ENCODE measurements at places on chromosomes 1 and 21.
A peak's percentile ranks its signal among the peaks of the same experiment; 100 is the strongest.

DNA sequence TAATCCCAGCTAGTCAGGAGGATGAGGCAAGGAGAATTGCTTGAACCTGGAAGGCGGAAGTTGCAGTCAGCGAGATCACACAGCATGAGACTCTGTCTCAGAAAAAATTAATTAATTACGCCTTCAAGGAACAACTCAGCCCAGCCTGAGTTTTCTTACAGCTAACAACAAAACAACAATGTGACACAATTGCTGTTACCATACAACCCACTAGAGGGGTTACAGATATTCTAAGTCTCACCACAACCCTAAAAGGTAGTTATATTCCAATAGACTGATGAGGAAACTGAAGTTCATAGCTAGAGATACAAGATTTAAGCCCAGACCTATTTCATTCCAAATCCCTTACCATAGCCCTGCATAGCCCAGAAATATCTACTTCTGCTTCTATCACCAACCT lies 2.9 kb upstream of the LRRC8C start:
- DNase-seq: no peak

DNA sequence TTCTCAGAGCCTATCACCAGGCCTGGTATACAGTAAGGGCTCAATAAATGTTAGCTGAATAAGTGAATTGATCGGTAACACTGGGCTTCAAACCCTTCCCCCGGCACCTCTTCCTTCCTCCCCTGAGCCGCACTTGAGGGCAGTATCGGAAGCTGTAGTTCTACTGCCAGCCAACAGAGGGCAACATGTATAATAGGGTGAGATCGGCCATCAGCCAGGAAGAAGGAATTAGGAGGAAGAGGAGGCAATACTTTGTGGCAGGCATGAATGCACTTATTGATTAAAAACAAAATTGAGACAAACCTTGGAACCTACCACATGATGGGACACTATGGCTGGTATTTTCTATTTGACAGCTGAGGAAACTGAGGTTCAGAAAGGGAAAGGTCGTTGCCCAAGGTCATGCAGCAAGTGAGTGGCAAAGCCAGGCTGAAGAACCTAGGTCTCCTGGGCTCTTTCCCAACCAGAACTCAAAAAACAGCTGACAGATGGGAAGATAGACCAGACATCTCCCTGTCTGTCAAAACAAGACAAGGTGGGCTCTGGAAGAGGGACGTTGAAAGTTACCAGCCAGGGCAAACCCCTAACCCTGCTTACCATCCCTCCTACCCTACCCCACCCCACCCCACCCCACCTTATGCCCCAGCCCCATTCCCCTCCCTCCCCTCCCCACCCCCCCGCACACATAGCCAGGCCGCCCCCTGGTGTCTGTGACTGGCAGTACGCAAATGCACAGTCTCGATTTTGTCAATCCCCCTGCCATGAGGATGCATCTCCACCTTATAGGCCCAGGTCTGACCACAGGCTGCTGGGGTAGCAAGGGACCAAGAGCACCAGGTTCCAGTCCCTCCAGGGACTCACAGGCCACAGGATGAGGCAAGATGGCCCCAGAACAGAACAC lies 107.3 kb upstream of the RUNX3 start:
- peak; percentile 60 for DNase-seq

DNA sequence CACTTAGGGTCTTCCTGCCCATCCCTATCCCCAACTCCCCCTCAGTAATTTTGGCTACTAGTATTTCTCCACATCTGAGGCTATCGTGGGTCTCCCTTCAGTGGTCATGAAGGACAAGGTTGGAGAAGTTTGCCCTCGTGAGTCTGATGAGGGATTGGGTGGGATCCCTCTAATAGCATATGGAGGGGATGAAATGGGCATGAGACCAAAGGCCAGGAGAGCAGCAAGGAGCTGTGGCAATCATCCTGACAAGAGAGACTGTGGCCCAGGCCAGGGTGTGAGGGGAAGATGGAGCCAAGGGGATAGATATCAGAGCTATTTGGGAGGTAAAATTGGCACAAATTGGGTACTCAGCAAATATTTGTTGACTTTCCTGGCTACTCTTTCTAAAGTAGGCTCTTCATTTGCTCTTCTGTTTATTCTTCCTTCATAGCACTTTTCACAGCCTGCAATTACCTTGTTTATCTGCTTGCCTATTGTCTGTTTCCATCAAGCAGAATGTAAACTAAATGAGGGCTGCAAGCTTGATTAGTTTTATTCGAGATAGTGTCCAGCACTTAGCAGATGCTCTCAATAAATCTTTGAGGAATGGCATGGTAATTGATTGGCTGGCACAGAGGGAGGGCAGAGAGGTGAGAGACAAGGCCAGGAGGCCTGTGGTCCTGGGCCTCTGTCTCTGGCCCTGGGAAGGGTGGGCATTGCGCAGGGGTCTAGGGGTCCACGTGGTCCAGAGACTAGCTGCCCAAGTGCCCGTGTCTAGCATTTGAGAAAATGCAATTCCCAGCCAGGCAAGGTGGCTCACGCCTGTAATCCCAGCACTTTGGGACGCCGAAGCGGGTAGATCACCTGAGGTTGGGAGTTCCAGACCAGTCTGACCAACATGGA lies 1.5 kb upstream of the PLK3 start:
- no peak for DNase-seq

GRCh38 chr1:76124196-76124595 lies 49.6 kb downstream of the ST6GALNAC3 start:
- DNase-seq: no peak

DNA sequence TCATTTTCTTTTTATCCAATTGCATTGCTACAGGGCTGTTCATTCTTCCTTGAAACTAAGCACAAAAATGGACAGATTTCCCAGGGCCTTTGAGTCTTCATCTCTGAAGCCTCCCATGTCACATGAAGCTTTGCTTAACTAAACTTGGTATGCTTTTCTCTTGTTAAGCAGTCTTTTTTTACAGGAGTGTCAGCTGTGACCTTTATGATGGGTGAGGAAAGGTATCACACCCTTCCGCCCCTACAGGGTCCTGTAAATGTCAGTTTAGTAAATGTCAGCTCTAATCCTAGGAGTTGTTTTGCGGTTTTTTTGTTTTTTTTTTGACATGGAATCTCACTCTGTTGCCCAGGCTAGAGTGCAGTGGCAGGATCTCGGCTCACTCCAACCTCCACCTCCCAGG lies 2.6 kb upstream of the AGTRAP start:
- no peak for DNase-seq

DNA sequence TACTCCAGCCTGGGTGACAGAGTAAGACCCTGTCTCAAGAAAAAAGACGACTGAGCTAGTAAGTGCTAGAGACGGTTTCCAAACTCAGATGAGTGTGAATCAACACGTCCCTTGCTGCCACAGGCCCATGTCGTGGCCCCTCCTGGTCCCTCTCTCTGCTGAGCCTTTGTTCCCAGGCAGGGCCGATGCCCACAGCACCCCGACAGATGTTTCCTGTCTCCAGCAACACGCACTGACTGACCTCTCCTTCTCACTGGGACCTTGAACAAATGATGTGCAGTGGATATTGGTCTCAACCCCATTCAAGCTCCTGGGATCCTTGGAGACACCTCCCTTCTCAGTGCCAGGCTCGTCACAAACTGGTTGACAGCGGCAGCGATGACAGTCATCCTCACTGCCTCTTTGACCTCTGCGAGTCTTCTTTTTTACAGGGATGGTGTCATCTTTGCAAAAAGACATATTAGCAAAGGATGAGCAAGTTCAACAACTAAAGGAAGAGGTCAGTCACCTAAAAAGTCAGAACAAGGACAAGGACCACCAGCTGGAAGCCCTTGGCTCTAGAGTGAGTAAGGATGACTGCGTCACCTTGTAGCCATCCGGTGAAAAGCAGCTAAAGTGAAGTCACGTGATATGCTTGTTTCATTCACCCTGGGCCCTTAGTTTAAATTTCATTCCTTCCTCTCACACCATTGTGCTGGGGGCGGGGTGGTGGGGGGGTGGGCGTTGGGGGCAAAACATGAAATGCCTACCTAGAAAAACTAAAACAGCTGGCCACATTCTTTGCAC lies 65.8 kb downstream of the FHAD1 start:
- DNase-seq: no peak

DNA sequence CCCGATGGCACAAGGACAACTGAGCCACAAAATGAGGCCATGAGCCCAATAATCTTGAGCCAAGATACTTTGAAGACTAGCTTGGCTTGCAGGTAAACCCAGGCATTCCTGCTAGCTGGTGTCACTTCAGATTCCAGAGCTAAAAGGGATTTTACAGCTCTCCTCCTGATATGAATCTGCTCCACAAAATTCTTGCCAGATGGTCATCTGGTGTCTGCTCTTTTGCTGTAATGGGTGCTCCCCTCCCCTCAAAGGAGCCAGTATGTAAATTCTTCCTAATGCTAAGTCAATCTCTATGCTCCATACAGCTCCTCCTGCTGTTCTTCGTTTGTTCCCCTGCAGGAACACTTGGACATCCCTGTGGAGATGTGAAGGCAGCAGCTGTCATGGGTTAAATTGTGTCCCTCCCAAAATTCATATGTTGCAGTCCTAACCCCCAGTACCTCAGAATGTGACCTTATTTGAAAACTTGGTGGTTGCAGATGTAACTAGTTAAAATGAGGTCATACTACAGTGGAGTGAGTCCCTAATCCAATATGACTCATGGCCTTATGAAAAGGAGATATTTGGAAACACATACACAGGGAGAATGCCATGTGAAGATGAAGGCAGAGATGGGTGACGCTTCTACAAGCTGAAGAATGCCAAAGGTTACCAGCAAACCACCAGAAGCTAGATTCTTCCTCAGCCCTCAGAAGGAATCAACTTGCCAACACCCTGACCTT lies 180.6 kb upstream of the PALMD start:
- no peak for DNase-seq

DNA sequence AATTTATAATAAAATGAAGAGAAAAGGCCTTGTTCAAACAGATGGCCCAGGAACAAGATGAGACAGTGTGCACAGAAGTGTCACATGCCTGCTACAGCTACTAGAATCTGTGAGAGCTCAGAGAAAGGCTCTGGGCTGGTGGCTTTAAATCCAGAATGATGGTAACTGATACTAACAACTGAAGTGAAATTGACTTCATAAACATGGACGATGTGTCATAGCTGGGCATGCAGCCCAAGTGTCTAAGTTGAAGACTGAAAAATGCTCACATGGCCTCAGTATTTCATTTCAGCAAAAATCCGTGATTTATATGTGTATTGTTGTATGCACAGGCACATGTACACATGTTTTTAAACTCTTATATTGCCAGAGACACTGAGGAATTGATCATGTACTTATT lies 208.3 kb upstream of the RUNX1 start:
- no peak for DNase-seq

- peak; percentile 47 for DNase-seq
Observed at GRCh38 chr21:34020005-34020847, 53.2 kb upstream of the MRPS6 start.

GRCh38 chr1:22074803-22075202 lies 22.3 kb downstream of the CDC42 start:
- DNase-seq: no peak

- DNase-seq: peak; percentile 12
Observed at GRCh38 chr1:229478852-229479251, 29.3 kb downstream of the NUP133 start.

DNA sequence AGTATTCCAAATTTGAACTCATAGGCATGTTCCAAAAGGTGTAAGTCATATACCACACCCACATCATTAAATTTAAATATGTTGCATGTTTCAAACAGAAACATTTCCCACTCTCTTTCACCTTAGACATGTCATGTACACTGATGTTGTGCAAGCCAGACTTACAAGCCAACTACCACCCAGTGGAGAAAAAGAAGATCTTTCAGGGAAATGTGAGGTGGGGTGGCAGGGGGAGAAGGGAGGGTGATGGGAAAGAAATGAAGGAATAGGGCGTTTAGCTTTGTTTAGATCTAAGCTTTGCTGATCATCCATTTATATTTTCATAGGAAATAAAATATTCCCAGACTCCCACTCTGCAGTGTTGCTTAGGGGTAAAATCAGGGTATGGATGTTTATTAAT lies 1.6 kb downstream of the NEGR1 start:
- no peak for DNase-seq

- no peak for DNase-seq
Observed at GRCh38 chr1:2303016-2303775, 75.1 kb downstream of the SKI start.

DNA sequence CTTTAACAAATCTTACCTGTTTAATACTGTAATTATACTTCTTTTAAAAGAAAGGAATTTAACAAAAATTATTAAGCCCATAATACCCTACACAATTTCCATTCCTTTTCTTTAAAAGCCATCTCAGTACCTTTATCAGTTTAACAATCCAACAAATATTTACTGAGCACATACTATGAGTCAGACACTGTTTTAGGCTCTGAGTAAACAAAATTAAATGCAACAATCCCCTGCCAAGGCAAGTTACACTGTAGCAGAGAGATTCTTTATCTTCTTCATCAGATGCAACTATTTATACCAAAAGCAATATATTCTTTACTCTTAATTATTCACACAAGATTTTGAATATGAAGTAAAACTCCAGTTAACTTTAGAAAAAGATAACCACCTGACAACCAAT lies 12.0 kb downstream of the DENND1B start:
- no peak for DNase-seq
